Stimulated activated CD4-positive, alpha-beta T cell treated with anti-CD3 and anti-CD28 coated beads, Interleukin-15, amount 100 ng/mL, for 1 hour (primary cell): ENCODE measurements at places on chromosomes 11 and 22.

- no peak for DNase-seq
Observed at GRCh38 chr22:46121079-46121478, 29.2 kb upstream of the PPARA start.

DNA sequence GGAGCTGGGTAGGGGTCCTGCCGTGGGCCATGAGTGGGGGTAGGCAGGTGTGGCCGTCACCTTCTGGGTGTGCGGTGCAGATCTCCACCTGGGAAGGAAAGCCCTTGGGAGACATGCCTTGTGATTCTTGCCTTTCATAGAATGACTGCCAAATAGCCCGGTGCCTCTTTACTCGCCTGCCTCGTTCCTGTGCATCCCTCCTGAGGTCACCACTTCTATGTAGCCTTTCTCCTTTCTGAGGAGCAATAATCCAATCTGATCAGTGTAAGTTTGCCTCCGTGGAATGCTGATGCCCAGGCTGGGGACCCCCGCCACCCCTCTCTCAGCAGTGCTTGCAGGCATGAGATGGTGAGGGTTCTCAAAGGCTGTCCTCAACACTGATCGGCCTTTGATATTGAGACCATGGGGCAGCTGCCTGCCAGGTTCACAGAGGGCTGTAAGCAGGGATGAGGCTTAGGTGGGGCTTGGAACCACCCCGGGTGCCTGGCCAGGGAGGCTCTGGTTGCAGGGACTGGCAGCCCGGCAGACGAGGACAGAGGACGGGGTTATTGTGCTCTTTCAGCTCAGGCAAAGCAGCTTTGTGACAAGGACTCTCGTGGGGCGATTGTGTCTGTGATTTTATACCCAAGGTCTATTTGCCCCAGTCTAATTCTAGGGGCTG is 86.1 kb upstream of the WNT7B start:
- DNase-seq = no peak

GRCh38 chr11:27028561-27028965 is 12.1 kb upstream of the BBOX1 start:
- DNase-seq = no peak

DNA sequence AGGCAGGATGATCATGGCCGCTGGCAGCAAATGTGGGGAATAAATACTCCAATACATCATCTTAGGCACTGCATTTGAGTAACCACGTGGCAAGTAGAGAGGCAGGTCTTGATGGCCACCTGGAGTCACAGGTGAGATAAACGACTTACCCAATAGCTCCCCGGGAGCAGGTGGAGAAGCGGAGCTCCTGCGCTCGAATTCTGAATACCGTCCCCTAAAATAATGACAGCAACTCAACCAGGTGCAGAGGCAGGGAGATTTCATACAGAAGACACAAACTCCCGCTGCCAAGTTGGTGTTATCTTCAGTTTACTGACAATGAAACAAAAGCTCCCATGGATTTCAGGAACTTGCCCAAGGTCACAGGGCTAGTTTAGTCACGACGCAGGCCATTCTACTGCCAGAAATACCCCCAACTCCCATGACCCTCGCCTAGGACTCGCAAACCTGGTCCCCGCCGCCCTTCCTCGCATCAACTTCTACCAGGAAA is 437 bp downstream of the SLC43A3 start:
- DNase-seq = no peak

- DNase-seq = no peak
Observed at GRCh38 chr11:59551659-59552521, 40.6 kb downstream of the OR4D9 start.

GRCh38 chr11:93655581-93656255 is 5.8 kb upstream of the CEP295 start:
- no peak for DNase-seq

DNA sequence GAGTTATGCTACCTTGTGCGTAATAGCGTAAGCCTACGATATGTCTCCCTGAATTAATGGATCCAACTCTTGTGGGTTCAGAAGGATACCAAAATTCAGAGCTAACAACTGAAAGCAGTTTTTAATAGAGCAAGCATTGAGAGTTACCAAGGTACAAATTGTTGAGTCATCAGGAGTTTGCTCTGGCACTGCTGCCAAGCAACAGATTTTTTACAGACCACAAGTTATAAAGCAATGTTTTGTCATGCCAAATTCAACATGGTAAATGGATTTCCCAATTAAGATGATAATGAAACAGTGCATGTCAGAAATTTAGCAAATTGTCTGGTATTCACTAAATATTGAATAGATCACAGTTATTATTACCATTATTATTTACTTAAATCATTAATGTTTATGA is 295.6 kb downstream of the NELL1 start:
- no peak for DNase-seq
